NCI-H2171 (cell line): ENCODE measurements at places on chromosomes 16 and 17.

- no peak for DNase-seq
Observed at GRCh38 chr16:8644211-8645140, 23.0 kb downstream of the METTL22 start.

DNA sequence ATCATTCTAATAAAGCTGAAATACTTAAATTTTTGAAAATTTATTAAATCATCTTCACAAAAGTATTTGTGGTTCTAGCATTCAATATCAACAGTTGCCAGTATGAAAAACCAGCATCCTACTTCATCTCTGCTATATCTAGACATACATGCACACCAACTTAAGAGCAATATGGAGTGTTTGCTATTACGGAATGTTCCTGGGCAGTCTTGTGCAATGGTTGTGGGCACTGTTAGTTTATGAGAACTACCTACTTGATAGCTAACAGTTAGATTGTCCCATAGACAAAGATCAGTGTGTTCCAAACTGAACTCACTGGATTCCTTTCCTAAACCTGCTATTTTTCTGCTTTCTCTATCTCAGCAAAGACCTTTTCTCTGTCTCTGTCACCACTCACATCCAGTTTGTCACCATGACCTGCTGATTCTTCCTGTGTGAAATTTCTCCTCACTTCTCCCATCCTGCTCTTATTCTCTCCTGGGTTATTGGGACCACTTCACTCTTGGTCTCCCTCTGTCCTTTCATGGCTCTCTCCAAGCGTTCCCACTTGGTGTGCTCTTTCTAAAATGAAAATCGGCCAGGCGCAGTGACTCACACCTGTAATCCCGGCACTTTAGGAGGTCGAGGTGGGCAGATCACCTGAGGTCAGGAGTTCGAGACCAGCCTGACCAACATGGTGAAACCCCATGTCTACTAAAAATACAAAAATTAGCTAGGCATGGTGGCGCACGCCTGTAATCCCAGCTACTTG lies 27.7 kb downstream of the CNTROB start:
- no peak for DNase-seq

- no peak for DNase-seq
Observed at GRCh38 chr17:43920500-43921095, 13.3 kb upstream of the MPP2 start.

DNA sequence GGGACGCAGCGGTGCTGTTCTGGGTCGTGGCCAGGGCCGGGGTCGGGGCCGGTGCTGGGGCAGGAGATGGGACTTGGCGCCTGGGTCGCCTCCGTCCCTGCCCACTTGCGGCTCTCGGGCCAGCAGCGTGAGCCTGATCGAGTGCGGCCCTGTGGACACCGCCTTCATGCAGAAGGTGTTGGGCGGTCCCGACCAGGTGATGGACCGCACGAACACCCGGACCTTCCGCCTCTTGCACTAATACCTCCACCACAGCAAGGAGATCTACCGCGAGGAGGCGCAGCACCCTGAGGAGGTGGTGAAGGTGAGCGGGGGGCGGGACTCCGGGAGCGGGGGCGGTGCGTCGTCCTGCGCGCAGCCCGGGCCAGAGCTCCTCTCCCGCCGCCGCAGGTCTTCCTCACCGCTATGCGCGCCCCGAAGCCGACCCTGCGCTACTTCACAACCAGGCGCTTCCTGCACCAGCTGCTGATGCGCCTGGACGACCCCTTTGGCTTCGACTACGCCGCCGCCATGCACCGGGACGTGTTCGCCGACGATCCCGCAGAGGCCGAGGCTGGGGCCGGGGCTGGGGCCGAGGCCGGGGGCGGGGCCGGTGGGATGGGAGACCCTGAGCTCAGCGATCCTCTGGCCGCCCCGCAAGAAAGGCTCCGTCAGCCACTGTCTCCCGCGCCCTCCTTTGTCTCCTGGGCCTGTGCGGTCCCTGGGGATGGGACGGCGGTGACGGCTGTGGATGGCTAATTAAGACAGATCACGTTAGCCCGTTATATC lies 4.5 kb upstream of the HSD17B1 start:
- peak; percentile 56 for DNase-seq

DNA sequence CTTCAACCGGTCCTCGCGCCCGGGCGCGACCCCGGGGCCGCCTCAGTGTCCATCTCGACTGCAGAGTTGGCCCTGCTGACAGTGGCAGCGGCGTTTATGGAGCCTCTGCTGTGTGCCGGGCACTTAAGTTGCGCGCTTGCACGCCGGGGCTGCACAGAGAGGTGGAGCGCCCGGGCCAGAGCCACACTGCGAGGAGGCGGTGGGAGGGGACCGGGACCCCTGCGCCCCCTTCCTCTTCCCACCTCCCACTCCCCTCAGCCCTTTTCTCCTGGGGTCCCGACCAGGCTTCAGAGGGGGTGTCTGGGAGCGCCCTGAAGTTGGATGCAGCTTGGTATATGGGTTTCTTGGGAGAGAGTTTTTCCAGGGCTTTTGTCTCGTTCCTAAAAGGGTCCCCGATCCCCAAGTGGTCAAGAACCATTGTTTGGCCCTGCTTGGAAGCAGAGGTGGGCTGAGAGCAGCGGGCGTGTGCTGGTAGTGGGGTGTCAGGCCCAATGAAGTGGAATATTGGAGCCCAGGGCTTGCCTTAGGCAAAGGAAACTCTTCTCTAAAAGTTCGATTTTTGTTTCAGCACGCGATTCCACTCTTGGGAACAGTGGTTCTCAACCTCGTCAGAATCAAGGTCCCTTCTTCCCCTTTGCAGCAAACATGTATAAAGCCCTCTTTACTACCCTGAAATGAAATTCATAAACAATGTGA lies 605 bp downstream of the MRTFB start:
- DNase-seq: peak; percentile 5

DNA sequence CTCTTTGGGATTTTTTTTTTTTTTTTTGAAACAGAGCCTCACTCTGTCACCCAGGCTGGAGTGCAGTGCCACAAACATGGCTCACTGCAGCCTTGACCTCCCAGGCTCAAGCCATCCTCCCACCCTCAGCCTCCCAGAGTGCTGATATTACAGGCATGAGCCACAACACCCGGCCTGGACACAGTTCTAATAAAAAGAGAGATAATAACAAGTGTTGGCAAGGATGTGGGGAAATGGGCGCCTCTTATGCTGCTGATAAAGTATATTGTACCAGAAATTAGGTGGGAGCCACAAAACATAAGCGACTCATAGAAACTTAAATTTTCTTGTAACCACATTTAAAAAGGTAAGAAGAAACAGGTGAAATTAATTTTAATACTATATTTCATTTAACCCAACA lies 50.4 kb upstream of the FA2H start:
- no peak for DNase-seq

GRCh38 chr17:58694302-58694701 lies 1.9 kb downstream of the RAD51C start:
- DNase-seq: no peak

GRCh38 chr16:80230328-80231120 lies 310.3 kb upstream of the DYNLRB2 start:
- DNase-seq: no peak

GRCh38 chr16:76784530-76784929 lies 406.5 kb upstream of the MON1B start:
- DNase-seq: peak; percentile 42

DNA sequence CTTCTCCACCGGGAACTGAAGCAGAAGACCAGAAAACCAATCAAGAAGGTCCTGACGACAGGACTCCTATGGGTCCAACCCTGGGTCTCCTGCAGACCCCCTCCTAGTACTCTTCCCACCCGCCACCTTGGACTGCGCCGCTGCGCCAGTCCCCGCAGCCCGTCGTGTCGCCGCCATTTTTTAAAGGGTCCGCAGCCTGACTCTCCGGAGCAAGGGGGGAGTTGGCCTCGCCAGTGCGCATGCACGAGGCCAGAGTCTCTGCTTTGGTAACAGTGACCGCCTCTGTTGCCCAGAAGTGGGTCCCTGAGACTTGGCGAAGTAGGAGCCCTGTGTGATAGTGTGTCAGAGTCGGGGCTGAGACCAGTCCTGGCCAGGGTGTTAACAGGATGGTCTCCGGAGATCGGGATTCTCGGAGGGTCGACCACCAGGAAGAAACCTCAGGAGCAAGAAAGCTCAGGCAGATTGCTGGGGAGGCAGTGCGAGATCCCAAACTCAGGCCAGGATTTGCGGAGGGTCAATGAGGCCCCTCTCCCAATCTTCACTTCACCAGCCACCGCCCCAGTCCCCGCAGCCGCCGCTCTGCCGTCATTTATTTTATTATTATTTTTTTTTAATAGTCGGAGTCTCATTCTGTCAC lies 612.5 kb downstream of the KCNJ18 start:
- no peak for DNase-seq
